H1 (cell line): ENCODE measurements at places on chromosomes 5 and 9. TPM values are rescaled to one million over a fixed set of nuclear protein-coding genes. Genes with fewer than 3 reads are reported as not detected.

DNA sequence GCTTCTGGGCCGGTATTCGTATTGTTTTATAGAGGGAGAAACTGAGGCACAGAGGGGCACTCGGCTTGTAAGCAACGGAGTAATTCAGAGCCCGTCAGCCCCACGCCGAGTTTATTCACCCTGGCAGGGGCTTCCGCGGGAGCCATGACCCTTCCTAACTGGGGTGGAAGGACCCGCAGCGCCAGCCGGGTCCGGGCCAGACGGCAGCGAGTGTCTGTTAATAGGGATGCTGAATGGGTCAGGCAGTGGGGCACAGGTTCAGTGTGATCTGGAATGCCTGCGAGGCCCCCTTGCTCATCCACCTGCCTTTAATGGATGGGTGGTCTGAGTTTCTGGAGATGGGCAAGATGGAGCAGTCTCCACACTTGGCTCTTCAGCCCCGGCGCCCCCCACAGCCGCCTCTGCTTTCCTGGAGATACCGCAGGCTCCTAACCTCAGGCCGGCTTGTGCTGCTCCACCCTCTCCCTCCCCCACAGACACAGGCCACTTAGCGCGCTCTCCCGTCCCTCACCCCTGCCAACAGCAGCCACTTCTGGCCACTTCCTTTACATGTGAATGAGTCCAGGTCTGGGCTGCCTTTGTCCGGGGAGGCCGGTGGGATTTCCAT lies 147.1 kb downstream of the ERCC6L2 start:
- DNase-seq: peak; percentile 31

Gene HTR4
- not detected in 2 replicates for polyA plus RNA-seq

- no peak for DNase-seq
These were observed 157.5 kb upstream of the SMIM23 start for GRCh38 chr5:171627936-171628632.

GRCh38 chr5:54988218-54988617 lies 2.8 kb upstream of the ESM1 start:
- no peak for DNase-seq

- DNase-seq: no peak
These were observed 81.0 kb downstream of the WWC1 start for GRCh38 chr5:168372356-168372946.

Gene P4HA2
- 8.9 and 9.3 TPM in 2 replicates for polyA plus RNA-seq

DNA sequence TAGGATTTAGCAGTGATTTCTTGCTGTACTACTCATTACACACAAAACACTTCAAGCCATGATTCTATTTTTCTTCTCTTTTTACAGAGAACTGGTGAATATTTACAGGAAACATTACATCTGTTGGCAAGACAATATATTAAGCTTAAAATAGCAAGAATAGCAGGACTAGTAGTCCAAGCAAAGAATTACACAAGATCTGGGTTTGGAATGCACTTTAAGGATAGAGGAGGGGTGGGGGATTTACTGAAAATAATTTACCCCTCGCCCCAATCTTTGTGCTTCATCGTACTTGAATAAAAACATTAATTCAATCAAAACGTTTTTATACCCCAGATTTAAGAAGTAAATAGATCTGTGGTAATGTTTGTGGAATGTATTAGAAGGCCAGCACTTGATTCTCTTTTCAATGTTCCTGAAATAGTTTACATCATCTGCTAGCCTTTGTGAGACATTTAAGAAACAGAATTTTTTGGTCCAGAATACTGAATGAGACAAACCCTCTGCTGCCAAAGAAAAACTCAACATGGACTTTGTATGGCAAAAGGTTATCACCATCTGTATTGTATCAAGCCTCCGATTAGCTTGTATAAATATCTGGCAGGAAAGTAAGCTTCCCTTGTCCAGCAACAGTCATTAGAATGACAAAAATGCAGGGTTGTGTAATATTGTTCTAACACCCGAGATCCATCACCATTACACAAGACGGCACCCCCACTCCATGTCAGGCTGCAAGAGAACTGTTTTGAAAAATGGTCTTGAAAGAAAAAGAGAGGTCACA lies 23.8 kb downstream of the SVEP1 start:
- DNase-seq: no peak

GRCh38 chr5:115949096-115949495 lies 13.2 kb upstream of the LVRN start:
- DNase-seq: no peak

- DNase-seq: no peak
These were observed 66.6 kb downstream of the YIPF5 start for GRCh38 chr5:144103611-144104485.

Gene KIF20A
- polyA plus RNA-seq: 26.4 and 33.3 TPM in 2 replicates

GRCh38 chr5:147045290-147045689 lies 166.7 kb upstream of the PPP2R2B start:
- no peak for DNase-seq

Gene PCDHGA3
- polyA plus RNA-seq: 0.15 and 0.30 TPM in 2 replicates

Gene SHC3
- polyA plus RNA-seq: 1.2 and 1.4 TPM in 2 replicates

Gene JAKMIP2
- polyA plus RNA-seq: 2.4 and 3.2 TPM in 2 replicates

DNA sequence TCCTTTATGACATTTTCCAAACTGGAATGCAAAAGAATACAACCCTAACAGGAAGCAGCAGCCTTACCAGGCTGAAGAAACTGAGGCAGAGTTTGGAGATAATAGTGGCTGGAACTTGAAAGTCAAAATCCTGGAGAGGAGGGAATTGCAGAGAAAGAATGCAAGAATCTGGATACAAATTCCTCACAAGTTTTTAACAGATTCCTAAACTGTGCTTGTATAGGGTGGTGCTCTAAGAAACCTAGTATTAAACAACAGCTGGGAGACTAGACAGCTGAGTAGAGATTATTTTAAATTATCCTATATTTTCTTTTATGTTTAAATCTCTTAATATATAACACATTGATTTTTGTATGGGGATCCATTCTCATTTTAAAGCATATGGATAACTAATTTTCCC lies 30.7 kb downstream of the INVS start:
- no peak for DNase-seq

- no peak for DNase-seq
These were observed 65.6 kb upstream of the IRX2 start for GRCh38 chr5:2817031-2817603.

DNA sequence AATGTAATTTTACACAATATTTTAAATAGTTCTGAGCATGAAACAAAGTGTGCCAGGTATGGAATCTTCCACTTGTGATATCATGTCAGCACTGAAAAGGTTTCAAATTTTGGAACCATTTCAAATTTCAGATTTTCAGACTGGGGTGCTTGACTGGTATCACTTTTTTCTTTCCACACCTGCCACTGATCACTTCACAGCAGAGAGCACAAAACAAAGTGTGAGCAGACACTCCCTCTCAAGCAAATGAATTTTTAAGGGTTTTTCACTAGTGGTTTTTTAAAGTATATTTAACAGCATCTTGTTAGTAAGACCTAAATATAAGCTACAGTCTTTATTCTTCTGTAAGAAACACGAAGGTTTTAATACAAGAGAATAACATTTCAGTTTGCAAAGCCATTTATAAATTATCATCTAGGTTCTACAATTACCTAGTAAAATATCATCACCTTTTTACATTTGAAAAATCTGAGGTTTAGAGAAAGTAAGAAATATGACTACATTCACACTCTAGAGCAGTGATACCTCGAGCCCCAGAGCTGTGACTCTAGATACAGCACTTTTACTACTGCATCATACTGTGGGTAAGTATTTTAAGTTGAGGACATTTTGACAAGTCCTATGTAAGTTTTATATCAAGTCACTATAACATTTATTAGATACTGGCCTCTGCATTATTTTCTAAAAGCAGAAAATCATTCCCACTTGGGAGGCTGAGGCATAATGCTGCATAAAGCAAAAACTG lies 14.6 kb downstream of the GOLPH3 start:
- DNase-seq: no peak

GRCh38 chr9:136584934-136585333 lies 39.1 kb upstream of the NOTCH1 start:
- DNase-seq: no peak

Gene CDC20B
- 0.06 and 0.08 TPM in 2 replicates for polyA plus RNA-seq

DNA sequence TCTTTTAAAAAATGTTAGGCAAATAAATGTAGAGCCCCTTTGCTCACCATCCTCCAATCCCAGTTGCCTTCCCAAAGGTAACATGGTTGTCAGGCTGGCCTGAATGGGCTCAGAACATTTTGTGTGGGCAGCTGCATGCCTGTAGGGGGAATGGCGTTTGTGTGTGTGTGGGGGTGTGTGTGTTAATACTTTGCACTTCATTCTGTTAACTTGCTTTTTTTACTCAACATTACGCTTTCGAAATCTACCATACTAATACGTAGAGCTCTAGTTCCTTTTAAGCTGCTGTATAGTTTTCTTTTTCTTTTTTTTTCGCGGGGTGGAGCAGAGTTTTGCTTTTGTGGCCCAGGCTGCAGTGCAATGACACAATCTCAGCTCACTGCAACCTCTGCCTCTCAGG lies 14.0 kb downstream of the MYOZ3 start:
- DNase-seq: no peak

GRCh38 chr9:89863837-89864236 lies 259.0 kb downstream of the GADD45G start:
- no peak for DNase-seq

DNA sequence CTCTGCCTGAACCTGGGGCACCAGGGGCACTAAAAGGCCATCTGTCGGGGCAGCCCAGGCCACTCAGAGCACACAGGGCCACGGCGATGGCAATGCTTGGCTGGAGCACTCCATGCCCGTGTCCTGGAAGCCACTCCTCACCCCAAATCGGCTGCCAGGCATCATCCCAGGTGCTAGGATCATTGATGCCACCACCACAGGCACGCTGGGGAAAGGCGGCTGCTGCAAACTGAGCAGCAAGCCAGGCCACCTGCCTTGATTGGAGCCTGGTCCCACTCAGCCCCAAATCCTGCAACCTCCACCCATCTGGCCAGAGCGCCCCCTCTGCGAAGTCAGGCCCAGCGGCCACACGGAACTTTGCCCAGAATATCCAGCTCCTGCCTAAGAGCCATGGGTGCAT lies 67.8 kb downstream of the DEPDC1B start:
- no peak for DNase-seq

Gene PTGDS
- 1.7 and 2.5 TPM in 2 replicates for polyA plus RNA-seq

Gene SLC34A1
- polyA plus RNA-seq: not detected in 2 replicates

Gene TEK
- polyA plus RNA-seq: 7.0 and 11.0 TPM in 2 replicates

Gene TSPAN17
- polyA plus RNA-seq: 41.5 and 54.8 TPM in 2 replicates
